Erythroblast (primary cell): ENCODE measurements at places on chromosomes 2 and 18.

GRCh38 chr2:34012715-34013302 lies 413.7 kb upstream of the FAM98A start:
- peak; percentile 45 for DNase-seq

- DNase-seq: no peak
These were observed 28.4 kb upstream of the SELENOI start for GRCh38 chr2:26317377-26318105.

GRCh38 chr2:191280834-191281756 lies 35.9 kb downstream of the MYO1B start:
- no peak for DNase-seq

- DNase-seq: peak; percentile 28
These were observed 131.9 kb downstream of the GLI2 start for GRCh38 chr2:120867290-120868241.

- DNase-seq: no peak
These were observed 480.4 kb downstream of the KCNJ3 start for GRCh38 chr2:155178921-155179320.

- peak; percentile 41 for DNase-seq
These were observed 16.7 kb downstream of the IL1F10 start for GRCh38 chr2:113084249-113085000.

GRCh38 chr18:8835521-8835953 lies 130.2 kb downstream of the MTCL1 start:
- peak; percentile 71 for DNase-seq
